ENCODE measurements at places on chromosomes 3 and 15.

DNA sequence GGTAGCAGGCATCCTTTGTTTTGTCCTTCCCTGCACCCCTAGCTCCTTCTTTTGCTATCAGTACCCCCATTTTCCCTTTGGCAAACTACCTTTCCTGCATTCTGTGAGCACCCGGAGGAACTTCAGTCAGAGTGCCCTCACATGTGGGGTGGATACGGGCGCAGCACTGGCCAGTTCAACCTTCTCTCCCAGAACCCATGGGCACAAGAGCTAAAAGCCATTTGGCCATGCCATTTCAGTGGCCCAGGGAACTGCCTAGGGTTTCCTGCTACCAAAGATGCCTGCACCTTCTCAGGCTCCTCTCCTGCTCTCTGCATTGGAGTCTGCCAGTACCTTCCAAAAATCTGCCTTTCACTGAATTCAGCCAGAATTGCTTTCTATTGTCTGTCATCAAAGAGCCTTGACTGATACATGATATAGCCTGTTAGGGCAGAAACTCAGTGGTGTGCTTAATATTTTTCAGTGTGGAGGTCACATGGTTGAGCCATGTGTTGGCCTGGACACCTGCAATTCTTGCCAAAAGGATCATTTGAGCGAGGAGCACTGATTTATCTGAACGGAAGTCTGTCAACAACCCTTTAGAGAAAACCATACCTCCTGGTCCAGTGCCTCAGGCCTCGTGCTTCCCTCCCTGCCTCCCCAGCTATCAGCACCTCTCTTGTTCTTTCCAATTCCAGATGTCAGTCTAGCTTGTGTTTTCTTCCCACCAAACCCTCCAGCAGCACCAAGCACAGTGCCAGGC lies 27.0 kb upstream of the HHATL start:
- no peak for DNase-seq

DNA sequence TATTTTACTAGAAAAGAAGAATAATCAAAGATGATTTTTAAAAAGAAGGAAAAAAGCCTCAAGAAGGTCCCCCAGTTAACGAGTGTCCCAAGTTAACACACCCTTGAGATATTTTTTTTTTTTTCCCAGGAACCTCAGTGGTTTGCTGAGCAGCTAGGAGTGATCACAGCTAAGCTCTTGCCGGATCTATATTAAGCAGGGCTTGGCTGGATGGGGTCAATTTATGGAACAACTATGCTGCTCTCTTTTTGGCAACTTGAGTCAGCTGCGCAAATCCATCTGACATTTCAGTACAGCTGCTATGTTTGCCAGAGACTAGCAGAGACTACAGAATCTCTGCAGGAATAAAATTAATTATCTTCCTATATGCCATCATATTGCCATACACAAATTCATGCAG lies at the start of gene LMOD3:
Gene LMOD3 (minus strand): TSS at position 193 of the 400 bp plus-strand sequence. CDS start 209 bp downstream, outside the sequence.
- no peak for DNase-seq

GRCh38 chr3:150273396-150273795 lies 134.7 kb upstream of the TSC22D2 start:
- DNase-seq: no peak

GRCh38 chr3:112803467-112803866 lies 43.2 kb downstream of the CD200R1L start:
- DNase-seq: no peak

- no peak for DNase-seq
Measured at GRCh38 chr3:73575519-73575918, 49.2 kb downstream of the PDZRN3 start.

- no peak for DNase-seq
Measured at GRCh38 chr3:111582120-111582474, 13.0 kb downstream of the ZBED2 start.

DNA sequence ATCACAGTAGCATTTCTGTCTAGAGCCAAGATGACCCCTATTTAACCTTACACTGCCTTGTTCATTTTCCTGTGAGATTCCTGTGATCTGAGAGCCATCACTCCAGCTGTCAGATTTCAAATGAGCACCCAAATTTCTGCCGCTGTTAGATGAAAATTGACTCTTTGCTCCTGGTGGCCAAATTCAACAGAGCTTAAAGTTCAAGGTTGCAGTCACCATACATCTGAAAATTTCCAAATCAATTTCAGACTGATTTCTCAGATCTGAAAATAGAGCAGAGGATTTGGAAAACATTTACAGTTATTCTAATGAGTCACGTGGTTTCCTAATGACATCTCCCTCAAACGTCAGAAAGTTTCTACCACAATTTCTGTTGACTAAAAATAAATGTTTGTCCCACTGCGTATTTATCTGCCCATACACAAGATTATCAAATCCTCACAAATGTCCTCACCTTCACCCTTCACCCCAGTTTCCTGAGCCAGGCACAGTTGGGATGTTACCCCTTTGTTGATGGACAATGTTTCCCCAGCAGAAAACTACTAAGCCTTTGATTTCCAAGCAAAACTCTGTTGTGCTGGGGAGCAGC lies 16.4 kb downstream of the HDC start:
- DNase-seq: no peak

DNA sequence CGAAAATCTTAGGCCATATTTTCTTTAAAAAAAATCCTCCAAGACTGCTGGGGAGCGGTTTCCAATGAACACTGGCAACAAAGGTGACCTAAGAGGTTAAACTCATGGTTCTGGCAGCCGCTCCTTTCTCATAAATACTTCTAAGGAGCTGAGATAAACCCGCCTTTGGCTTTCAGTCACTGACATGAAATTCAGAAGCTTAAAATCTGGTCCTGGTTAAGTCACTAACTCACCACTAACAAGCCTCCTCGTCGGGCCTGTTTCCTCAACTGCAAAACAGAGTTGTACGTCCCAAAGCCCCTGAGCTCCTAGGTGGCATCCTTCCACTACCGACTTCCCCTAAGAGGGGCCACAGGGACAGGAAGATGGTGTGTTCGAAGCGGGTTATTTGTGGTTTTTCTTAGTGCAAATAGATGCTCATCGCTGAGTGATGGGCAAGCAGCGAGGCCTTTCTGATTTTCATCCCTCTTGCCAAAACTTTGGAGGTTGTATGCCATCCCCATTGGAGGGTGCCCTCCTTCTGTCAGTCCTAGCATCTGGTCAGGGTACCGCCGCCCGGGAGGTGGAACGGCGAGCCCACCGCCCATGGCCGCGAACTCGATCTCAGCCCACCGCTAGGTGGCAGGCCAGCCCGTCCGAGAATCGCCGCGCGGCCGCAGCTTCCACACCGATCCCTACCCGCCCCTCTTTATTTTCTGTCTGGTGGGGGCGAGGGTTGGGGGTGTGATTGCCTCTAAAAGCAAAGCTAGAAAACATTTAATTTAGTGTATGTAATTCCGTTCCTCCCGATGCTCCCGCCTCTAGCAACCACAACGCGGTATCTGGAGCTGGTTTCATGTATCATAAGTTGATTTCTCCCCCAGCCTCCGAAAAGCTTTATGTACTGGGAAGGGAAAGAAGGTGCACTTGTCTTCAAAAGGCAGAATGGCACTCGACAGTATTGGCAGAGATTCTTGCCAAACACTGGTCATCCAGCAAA lies 4.6 kb downstream of the BCL6 start:
- DNase-seq: no peak

GRCh38 chr15:60939389-60939788 lies 289.7 kb downstream of the RORA start:
- DNase-seq: no peak

DNA sequence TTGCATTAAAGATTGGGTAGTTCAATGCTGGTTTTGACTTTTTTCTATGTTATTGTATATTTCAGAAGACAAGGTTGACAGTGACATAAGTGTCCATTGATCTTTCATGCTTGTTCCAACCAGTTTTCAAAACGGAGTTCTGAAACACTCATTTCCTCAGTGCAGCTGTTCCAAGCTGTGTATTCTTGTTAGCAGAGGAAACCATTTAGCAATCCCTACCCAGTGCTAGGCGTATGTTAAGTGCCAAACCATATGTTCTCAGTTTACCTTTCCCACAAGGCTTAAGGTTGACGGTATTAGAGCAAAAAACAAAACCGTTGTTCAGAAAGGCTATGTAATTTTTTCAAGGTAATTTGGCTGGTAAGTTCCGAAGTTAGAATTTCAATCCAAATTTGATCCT lies 9.1 kb downstream of the ATOSA start:
- DNase-seq: no peak

GRCh38 chr15:25362545-25362944 lies 76.3 kb downstream of the UBE3A start:
- no peak for DNase-seq

GRCh38 chr15:40343512-40343911 lies 2.8 kb upstream of the CCDC9B start:
- DNase-seq: no peak

DNA sequence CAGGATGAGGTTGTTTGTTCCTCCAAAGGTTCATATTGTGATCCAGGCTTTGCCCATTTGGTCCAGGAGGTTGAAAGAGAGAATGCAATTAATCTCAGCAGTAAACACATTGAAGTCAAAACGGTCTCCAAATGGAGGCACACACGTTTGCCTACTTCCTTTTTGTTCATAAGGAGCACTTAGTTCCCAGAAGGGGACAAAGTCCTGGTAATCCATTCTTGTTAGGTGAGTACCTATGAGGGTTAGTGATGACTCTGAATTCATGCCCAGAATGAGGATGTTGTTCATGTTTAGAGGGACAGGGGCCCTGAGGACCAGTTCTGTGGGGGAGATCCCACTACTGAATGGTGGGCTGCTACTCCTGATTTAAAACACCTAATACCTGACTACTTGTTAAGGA lies 177.7 kb downstream of the ALDH1A2 start:
- DNase-seq: no peak

GRCh38 chr15:32919749-32920414 lies 202.1 kb downstream of the GREM1 start:
- no peak for DNase-seq

DNA sequence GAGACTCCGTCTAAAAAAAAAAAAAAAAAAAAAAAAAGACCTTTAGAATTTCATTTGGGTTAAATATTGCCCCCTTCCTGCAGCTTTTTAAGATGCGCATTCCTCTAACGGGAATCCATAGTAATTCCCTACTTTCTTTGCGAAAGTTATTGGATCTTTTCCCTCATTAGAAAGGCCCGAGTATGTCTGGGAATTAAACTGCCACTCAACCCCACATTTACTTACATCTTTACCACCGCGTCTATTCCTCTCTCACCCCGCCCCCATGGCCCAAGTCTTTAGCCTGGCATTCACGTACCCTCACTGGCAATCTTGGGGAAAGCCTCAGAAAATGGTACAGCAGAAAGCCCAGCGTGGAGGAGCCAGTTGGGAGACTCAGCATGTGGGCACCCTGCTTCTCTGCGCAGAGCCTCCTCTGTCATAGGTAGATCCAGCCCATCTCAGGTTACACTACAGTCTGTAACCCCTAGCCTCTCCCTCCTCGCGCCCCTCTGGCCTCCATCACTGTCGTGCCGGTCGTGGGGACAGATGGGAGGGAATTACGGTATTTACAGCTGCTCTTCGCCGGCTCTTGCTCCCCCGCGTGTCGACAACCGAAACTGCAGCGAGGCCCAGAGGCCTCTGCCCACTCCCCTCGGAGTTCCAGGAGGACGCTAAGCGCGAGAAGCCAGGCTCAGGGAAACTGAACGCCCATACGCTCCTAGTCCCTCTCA lies 6.4 kb upstream of the ANKDD1A start:
- peak; percentile 52 for DNase-seq

DNA sequence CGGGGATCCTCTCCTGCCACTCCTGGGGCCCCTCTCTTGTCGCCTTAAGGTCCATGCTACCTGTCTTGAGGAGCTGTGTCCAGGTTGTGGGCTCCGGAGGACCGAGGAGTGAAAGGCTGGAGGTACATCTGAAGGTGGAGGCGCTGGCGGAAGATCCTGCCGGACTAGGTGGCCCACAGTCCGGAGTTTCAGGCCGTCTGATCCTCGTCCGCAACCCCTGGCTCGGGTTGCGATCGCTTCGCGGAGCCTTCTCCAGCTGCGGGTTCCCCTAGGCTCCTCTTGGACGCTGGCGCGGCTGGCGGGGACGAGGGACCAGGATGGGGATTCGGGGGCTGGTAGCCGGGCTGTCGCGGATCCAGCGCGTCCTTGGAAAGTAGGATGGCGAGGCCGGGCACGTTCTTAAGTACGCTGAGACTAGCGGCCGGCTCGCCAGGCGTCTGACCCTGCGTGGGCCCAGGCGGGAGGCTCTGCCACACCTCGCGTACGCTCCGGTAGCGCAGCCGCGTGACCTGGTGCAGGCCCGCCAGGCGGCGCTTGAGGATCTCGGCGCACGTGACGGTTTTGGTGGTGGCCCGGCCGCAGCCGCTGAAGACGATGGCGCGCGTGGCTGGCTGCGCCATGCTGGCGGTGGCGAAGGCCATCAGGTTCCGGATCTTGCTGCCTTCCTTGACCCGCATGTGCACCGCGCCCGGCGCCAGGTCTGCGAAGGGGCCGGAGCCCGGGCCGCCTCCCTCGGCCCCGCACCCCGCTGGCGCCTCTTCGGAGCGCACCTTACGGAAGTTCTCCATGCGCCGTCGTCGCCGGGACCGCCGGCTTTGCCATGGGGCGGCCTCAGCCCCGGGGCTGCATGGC lies 550 bp downstream of the RPP25 start:
- peak; percentile 37 for DNase-seq

- no peak for DNase-seq
Measured at GRCh38 chr3:54773271-54773670, 154.6 kb downstream of the LRTM1 start.

DNA sequence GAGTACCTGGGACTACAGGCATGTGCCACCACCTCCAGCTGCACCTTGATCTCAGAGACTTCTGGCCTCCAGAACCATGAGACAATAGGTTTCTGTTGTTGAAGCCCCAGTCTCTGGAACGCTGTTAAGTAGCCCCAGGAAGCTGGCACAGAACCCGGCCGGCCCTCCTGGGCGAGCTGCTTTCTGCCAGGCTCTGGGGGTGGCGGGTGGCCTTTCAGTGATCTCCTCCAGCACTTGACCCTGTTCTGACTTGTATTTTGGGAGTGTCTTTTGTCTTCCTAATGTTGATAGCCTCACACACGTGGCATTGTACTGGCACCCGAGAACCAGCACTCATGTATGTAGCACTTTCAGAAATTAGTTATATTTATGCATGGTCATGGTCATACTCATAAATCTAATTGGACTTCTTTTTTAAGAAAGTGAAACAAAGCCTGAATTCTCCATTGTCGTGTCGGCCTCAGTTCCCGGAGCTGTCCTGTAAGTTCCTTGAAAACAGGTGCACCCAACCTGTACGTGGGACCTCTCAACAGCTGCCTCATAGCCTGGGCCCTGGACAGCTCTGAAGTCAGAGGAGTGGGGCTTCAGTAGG lies 74.0 kb downstream of the TFRC start:
- DNase-seq: no peak

Data from stimulated activated CD8-positive, alpha-beta memory T cell treated with anti-CD3 and anti-CD28 coated beads, Interleukin-2, amount 100 ng/mL, for 1 hour (primary cell).